ENCODE measurements at places on chromosomes 2 and 18.

- no peak for DNase-seq
Observed at GRCh38 chr18:74803117-74803516, 205.4 kb downstream of the ZNF407 start.

DNA sequence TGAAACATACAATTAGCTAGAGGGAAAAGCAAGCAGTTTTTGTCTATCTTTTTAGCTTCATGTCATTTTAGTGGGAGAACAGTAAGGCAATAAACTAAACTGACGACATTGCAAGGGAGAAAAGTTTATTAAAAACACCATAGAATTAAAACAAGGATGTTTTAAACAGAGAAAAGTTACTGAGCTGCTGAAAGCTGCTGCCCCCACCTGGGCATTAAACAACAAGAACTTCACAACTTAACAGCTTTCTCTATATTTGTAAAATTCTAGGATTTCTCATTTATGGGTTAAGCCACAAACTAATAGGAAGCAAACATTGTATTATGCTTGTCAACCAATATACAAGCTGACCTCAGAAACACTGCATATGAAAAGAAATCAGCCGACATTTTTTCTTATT is 289.2 kb downstream of the ERBB4 start:
- DNase-seq: no peak

GRCh38 chr2:197310271-197310985 is at the start of gene ANKRD44:
Gene ANKRD44, minus strand, starts transcription at chr2:197310780. Its CDS starts 176 bp downstream, at chr2:197310604.
- peak; percentile 63 for DNase-seq

- no peak for DNase-seq
Observed at GRCh38 chr18:51739044-51739666, 541.7 kb upstream of the MEX3C start.

DNA sequence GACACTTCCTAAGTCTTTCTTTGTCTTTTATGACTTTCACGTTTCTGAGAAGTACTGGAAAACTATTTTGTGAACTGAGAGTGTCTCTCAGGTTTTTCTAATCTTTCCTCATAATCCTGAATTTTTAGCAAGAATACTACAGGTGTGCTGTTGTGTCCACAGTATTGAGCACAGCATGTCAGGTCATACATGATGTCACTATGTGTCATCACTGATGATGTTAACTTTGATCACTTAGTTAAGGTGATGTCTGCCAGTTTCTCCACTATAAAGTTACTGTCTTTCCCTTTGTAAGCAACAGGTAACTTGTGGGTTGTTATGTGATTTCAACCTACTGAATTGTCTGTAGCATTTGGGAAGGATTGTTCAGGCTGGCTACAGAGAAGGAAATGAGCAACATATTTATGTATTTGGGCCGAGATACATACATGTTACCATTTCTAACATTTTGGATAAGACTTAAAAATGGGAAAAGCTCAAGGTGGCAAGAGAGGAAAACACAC is 11.1 kb downstream of the MATN3 start:
- DNase-seq: no peak

DNA sequence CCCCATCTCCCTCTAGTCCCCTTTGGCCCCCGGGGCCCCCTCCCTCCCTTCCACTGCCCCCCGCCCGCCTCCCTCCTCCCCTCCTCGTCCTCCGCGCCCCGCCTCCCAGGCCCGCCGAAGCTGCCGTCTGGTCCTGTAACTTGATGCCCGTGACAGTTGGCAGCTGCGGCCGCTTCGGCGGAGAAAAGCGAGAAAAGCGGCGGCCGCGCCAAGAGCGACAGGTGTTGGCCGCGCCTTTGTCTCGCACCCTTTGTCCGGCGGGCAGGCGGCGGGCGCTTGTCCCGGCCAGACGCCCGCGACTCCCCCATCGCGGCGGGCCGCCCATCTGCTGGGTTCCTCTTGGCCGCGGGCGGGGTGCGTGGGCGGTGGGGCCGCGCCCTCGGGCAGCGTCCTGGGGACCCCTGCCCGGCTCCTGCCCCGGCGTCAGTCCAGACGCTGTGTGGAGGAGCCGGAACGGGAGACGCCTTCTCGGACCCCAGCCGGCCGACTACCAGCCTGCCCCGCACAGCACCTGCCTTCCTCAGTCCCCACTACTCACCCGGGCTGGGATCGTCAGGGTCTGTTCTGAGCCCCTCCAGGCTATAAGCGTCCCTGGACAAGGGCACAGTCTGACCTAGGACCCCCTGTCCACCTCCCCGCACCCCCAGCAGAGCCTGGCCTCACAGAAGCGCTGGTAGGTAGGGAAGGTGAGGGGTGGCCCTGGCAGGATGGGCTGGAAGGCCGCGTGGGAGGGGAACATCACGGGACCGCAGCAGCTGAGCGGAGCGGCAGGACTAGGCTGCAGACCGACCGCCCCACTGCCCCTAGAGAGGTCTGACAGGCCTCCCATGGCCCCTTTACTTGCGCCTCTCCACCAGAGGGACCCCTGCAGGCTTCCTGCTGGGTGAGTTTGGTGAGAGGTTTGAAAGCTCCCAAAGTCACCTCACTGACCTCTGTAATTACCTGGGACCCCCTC is 1.2 kb upstream of the HES6 start:
- DNase-seq: peak; percentile 50

- DNase-seq: no peak
Observed at GRCh38 chr2:48399828-48400552, 130.0 kb upstream of the STON1 start.

DNA sequence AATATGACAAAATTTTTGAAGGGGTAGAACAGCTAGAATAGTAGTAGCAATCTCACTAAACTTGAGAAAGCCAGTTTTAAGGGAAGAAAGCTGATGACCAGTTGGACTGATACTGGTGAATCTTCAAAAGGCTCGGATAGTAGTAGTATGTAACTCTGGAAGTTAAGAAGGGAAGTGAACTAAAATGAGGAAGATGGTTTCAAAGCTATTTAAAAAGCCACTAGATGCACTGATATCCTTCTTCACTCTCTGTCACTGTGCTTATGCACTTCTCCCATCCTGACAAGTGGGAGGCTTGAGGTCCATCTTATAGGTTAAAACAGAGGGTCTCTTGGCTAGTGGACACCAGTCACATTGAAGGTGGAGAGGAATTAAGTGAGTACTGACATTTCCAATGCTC is 141.1 kb downstream of the NCOA1 start:
- DNase-seq: no peak

DNA sequence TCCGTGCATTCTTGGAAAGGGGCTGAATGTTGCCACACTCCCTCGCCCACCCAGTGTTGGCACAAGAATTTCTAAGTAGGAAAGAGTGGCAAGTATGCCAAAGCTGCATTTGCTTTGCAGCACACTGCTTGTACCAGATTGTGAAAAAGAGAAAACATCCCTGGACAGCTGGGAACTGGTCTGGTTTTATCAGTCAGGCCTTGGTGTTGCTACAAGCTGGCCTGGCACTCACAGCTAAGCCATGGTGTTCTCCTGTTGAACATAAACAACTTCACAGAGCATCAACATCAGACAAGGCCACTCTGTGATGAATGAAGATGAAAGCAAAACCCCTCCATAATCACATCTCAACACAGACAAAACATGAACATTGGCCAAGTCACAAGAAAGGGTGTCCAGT is 4.2 kb upstream of the TRABD2A start:
- no peak for DNase-seq

GRCh38 chr2:199456383-199457146 is 1.2 kb downstream of the SATB2 start:
- DNase-seq: no peak

GRCh38 chr18:59432803-59433597 is 73.9 kb upstream of the LMAN1 start:
- no peak for DNase-seq

GRCh38 chr18:62412231-62412979 is 87.3 kb downstream of the TNFRSF11A start:
- no peak for DNase-seq

GRCh38 chr2:65374575-65374974 is 57.8 kb downstream of the SPRED2 start:
- DNase-seq: no peak

DNA sequence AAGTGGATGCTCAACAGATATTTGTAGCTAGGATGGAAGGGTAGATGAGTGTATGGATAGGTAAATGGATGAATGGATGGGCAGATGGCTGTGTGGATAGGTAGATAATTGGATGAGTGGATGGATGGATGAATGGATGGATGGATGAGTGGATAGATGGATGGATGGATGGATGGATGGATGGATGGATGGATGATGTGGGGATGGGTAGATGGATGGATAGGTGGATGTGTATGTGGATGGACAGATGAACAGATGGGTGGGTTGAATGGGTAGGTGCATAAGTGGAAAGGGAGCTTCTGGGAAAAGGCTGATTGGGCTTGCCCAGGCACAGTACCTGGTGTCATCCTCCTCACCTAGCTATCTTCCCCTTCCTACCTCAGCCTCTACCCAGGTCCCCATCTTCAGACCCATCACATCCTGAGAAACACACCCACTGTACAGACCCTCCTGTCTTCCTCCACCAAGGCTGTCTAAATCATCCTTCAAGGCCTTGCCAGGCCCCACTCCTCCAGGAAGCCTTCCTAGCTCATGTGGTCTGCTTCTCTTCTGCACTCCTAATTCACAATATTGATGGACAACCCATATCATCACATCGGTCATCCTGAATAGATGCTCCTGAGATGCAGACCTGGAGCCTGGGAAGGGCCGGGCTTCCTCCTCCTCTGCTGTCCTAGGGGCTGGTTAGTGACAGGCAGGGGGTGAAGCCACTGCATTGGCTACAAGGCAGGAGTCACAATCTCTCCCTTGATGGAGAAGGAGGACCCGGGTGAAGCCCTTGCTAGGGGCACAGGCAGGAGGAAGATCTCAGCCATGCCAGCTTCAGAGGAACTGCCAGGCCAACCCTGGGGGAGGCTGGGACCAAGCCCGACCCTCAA is 49.4 kb downstream of the SMAD7 start:
- DNase-seq: no peak

- DNase-seq: no peak
Observed at GRCh38 chr2:1318366-1319009, 94.8 kb upstream of the TPO start.

DNA sequence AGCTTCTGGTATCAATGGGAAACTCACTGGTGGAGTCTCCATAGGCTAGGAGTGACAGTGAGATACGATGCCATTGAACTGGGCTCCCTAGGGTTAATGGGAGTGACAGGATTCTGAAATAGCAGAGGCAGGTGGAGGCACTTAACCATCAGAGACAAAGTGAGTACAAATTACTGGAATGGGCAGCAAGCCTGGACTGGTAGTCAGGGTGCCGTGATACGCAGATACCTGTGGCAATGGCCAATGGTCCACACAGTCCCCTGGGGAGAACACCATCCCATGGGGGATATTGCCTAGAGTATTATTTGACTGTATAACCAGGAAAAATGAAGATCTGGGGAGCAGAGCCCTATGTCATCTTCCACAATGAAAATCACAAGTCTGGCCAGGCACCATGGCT is 17.3 kb downstream of the CHCHD5 start:
- no peak for DNase-seq

DNA sequence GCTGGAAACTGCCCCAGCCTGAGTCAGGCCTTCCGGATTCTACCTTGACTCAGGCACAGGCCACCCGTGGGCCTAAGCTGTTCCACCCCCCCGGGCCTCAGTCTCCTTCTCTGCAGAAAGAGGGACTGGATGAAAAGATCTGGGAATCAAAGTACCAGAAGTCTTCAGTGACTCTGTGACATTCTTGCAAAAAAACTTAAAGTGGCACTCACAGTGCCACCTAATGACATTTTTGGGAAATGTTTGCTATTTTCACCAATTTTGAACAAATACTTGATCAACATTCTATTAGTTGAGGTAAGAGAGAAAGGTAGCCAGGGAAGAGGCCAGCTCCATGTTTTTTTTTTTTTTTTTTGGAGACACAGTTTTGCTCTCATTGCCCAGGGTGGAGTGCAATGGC is 48.3 kb upstream of the ACAA2 start:
- no peak for DNase-seq

GRCh38 chr18:45666006-45666405 is 50.7 kb downstream of the SLC14A2 start:
- DNase-seq: no peak

- no peak for DNase-seq
Observed at GRCh38 chr2:84653302-84653701, 137.0 kb downstream of the DNAH6 start.

All from HTR-8/SVneo (cell line).